Left kidney (tissue), 8 donors: ENCODE measurements at places on chromosomes 6 and 20. TPM values are rescaled to one million over a fixed set of nuclear protein-coding genes. Genes with fewer than 3 reads are reported as not detected.

PSMB9 gene
- 4.2 TPM for polyA plus RNA-seq

LKAAEAR1 gene
- polyA plus RNA-seq, result not detected

RAET1L gene
- polyA plus RNA-seq, result not detected

LAMA2 gene
- polyA plus RNA-seq, result 40.1 TPM

HAO1 gene
- not detected for polyA plus RNA-seq

RAMACL gene
- polyA plus RNA-seq, result 0.40 TPM

GRCh38 chr6:143164565-143165105 lies 103.9 kb downstream of the AIG1 start:
- no peak for DNase-seq

- no peak for DNase-seq
These were observed 114.8 kb downstream of the SCML4 start for GRCh38 chr6:107709341-107709740.

DNA sequence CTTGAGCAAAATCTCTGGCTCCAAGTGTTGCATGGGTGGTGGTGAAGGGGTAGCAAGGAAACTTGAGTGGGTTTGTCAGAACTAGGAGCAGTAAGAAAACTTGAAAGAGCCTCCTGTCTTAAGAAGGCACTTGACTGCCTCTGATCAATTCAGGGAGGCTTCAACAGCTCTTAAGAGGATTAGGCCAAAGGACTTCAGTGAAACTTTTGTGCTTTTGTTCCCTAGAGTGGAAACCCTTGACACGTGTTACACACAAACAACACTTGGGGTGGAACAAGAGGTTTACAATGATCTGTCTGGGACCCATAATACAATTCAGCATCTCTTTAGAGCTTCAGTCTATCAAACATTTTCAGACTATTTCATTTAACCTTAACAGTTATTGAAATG lies 80.1 kb upstream of the ARMC2 start:
- no peak for DNase-seq

- no peak for DNase-seq
These were observed 160.5 kb downstream of the ADGRG6 start for GRCh38 chr6:142462260-142462659.
